ENCODE measurements at places on chromosomes 2 and 18.

GRCh38 chr2:37711831-37712230 lies 40.4 kb upstream of the CDC42EP3 start:
- peak; percentile 91 for DNase-seq

DNA sequence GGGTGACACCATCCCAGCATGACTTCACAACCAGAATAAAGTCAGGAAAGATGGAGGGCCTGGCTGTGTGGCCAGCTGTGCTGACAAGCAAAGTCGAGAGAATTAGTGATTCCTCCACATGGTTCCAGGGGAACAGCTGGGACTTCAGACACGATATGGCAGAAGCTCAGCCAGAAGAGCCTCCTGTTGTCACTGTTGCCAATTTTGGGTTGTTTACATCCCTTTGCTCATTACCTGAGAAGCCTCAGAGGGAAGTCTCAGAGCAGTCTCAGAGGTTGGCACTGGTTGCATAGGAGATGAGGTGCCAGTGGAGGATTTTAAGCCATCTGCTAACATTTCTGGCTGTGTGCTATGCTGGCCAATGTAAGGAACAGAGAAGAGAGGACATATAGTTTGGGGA lies 16.0 kb downstream of the LINC00305 start:
- no peak for DNase-seq

DNA sequence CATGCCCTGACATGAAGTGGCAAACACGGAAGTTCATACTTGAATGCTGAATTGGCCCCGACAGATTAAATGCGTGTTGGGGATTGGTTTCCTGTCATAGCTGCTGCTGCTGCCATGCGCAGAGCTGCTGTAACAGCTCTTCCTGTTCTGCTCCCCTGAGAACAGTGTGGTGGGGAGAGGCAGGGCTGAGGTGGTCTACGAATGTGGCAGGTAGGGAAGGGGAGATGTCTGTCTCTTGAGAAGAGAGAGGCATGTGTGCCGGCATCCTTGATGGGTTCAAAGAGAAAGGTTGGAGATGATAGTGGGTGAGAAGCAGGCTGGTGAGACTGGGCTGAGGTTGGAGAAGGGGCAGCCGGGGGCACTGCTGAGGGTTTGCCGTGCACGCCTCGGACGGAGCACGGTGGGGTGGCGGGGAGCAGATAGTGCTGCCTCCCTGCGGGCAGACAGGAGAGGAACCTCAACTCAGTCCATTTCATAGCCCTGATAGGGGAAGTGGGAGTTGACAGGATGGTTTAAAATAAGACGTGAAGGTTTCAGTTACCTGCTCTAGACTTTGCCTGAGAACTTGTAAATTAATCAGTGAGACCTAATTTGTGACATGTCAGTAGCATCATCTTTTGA lies 46.1 kb downstream of the TMEM185B start:
- DNase-seq = no peak

DNA sequence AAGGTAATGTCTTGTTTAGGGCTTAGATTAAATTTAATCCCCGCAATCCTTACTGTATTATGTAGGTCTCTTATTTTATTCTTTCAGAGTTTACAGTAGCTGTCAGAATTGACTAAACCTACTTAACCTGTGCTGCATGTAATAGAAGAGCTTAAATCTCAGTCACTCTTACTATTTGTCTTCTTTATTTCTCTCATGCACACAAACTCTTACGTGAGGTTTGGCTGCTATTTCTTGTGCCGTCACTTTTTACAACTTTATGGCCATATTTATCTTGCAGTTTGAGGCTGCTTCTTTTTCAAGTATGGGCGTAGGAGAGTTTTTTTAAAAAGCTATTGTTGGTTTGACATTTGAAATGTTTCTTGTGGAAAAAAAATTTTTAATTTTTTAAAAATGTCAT lies 12.0 kb downstream of the DNAJC10 start:
- no peak for DNase-seq

DNA sequence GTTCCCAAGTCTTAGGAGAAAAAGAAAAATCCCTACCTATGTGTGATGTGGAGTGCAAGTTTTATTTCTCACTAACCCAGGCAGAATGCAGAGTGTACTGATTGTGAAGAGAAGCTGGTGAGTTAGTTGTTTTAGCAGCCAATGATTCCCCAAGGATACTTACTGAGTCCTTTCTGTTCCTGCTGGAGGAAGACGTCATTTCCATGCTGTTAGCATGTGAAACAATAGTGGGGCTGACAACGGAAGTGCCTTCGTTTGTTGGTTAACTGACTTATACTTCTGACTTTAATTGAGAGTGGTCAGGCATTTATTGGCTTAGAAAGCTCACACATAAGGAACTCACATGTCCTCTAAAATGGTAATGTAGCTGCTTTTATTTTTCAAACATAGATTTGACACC lies 180.6 kb downstream of the MC4R start:
- DNase-seq = no peak

DNA sequence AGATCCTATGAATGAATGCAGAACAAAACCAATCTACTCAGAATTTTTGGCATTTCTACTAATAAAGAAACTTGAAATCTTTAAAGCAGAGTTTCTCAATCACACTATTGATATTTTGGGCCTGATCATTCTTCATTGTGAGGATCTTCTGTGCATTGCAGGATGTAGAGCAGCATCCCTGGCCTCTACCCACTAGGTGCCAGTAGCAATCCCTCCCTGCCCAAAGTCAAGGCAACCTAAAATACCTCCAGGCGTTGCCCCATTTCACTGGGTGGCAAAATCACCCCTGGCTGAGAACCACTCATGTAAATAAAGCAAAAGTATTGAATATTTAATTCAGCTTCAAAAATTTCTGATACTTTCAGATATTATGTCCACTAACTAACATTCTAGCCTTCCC lies 213.0 kb downstream of the SP3 start:
- peak; percentile 30 for DNase-seq

- no peak for DNase-seq
These were observed 68.3 kb upstream of the IL1R1 start for GRCh38 chr2:102074152-102074783.

DNA sequence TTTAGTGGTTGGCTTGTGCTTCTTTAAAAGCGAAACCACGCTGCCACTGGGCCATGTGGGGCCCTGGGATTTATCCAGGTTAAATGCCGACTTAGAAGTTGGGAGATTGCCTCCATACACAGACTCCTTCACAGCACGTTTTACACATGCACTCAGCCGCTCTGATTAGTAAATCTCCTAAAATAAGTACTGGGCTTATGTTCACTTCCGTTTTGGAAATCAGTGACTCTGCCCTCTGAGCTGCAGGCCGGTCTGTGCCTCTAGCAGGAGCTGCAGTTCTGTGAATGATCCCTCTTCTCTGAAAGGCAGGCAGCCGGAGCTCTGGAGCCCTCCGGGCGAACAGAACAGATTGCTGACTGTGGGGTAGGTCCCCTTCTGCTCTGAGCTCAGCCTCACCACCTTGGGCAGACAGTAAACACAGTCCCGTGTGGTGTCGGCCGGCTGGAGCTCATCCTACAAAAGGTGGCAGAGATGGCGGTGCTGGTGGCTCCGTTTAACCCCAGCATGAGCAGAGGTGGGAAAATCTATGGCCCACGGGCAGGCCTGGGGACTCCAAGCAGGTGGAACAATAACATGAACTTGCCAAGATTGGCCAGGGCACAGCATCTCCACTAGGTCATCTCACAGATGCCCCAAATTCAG lies 9.8 kb upstream of the RAB17 start:
- DNase-seq = peak; percentile 57
